ELR (cell line): ENCODE measurements at places on chromosomes 16 and 17.

GRCh38 chr16:67649494-67649931 is 4.6 kb downstream of the CARMIL2 start:
- DNase-seq: peak; percentile 53

- DNase-seq: peak; percentile 44
Measured at GRCh38 chr16:2428051-2428783, 1.0 kb upstream of the CCNF start.

DNA sequence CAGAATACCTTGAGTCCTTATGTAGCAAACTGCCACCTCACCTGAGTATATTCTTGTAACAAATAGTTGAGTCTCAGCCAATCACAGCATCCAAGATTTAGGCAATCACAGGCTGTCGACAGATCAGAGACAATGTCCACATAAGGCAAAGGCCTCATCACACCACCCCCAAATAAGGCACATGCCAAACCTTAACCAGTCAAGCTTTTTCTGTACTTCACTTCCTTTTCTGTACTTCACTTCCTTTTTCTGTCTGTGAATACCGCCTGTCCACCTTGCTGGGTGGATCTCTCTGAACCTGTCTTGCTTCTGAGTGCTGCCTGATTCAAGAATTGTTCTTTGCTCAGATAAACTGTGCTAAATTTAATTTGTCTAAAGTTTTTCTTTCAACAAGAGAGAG is 210.4 kb upstream of the N4BP1 start:
- no peak for DNase-seq

GRCh38 chr16:21650521-21650920 is 1.9 kb downstream of the IGSF6 start:
- no peak for DNase-seq

DNA sequence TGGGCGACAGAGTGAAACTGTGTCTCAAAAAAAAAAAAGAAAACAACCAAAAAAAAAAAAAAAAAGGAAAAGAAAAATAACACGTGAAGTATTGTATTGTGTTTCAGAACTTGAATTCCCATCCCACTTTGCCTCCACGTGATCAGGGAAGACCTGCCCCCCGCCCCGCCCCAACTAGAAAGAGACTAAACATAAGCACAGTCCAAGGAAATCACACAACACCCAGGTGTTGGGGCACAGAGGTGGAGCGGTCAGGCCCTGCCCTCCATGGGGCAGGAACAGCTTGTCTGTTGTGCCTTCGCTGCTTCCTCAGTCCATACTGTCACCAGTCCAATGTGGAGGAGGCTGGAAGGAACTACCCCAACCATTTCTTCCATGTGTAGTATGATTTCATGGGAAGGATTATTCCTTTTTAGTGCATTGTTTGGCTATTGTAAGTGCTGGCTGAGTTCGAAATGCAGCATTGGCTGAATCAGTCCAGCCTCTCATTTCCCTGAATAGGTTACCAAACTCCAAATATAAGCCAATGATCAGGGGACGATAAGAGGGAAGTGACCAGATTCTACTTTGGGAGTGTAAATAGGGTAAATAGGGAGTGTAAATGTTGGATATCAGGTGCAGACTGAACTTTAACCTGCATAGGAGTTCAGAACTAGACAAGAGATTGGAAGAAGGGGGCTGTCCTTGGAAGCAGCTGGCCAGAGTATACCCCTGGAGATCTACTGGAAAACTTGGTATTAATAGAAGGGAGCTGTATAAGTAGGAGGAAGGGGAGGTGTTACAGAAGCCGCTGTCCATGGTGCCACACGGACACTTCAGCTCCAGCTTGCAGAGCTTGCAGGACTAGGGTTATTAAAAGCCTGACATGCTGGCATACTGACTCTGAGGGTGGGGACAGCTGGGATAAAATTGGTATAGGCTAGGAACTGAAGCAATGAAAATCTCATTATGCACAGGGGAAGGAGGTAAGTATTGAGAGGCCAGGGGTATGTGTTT is 50.7 kb downstream of the TANGO6 start:
- DNase-seq: peak; percentile 21

GRCh38 chr16:13561291-13562070 is 358.5 kb upstream of the ERCC4 start:
- no peak for DNase-seq

DNA sequence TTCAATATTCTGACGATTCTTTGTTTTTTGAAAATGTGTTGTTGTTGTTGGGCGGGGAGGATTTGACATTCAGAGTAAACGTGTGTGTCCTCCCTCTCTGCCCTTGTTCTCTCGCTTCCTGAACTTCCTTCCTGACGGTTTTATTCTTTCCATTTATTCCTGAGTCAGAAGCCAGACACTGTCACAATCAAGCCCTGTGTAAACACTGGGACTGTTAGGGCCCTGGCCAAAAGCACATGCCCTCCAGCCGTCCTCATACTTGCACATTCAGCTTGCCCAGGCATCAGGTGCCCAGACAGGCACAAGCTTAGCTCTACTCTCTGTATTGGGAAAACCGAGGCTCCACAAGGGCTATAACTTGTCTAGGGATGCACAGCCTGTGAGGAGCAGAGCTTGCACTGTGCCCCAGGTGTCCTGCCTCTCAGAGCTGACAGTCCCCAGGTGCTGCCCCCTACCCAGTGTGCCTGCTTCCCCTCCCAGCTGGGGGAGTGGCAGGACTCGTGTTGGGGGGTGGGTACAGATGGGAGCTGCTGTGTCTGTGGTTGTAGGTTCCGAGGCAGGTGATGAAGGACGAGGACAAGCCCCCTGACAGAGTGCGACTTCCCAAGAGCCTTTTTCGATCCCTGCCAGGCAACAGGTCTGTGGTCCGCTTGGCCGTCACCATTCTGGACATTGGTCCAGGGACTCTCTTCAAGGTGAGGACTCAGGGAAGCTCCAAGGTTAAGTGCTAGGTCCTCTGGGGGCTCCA is 9.7 kb downstream of the ADGRG3 start:
- no peak for DNase-seq
